ENCODE measurements at places on chromosomes 13 and 19.
A peak's percentile ranks its signal among the peaks of the same experiment; 100 is the strongest.

DNA sequence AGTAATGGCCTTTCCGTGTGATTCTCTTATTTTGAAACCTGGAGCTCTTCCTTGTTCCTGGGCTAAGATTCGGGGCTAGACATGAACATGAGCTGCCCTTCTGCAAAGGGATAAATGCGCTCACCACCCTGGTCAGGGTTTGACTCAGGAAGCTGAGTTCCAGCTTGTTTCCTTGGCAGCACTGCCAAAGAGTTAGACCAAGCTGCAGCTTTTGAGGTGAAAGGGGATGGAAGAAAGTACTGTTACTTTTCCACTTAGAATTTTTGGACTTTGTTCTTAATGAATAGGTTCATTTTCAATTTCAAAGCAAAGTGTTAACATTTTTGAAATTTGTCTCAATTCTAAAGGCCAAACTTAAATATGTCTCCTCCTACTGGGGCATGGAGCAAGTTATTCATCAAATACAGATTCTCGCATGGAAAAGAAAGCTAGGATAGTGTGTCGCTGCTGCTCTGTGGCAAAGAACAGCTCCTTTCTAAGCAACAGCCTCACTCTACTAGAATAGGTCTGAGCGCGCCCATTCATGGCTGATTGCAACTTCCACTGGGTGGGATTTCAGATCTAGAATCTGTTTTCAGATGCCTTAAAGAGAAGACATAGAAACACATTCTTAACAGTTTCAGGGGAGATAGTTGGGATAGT lies 2.2 kb downstream of the RGCC start:
- DNase-seq = peak; percentile 50

- no peak for DNase-seq
Measured at GRCh38 chr19:42206871-42207755, 10.4 kb downstream of the DEDD2 start.

- DNase-seq = no peak
Measured at GRCh38 chr19:10878253-10878652, 6.9 kb downstream of the CARM1 start.

DNA sequence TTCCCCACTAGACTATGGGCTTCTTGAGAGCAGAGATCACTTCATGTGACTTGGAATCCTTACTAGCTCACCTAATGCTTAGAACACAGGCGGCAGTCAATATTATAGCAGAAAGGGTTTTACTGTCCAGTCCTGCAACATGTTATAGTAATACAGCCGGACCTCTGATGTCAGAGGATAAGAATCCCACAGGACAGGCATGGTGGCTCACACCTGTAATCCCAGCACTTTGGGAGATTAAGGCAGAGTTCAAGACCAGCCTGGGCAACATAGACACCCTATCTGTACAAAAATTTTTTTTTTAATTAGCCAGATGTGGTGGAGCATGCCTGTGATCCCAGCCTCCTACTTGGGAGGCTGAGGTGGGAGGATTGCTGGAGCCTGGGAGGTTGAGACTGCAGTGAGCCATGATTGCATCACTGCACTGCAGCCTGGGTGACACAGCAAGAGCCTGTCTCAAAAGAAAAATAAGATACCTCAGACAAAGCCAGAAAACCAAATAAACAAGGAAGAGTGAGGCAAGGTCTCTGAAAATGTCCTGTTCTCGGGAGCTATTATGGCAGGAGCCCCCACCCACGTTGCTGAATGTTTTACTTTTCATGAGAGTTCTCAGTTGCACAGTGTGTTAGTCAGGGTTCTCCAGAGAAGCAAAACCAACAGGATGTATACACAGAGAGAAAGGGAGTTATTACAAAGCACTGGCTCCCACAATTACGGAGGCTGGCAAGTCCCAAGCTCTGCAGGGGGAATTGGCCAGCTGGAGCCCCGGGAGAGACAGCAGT lies 100.8 kb downstream of the UBL3 start:
- DNase-seq = no peak

DNA sequence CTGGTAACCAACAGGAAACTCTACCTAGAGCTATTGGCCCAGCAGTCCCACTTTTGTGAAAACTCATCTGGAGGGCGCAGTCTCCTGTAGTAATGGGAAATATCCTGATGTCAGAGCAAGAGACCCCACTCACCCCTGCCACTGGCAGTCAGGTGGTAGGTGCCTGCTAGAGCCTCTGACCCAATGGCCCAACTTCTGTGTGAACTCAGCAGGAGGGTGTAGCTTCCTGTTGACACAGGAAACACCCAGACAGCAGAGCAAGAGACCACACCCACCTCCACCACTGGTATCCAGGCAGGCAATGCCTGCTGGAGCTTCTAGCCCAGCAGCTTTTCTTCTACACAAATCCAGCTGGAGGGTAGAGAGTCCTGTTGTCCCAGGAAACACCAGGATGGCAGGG lies 1176.8 kb upstream of the PRR20A start:
- no peak for DNase-seq

GRCh38 chr13:113742000-113742441 lies 17.0 kb upstream of the TMEM255B start:
- DNase-seq = no peak

GRCh38 chr19:43872547-43873336 lies 45.6 kb downstream of the ZNF283 start:
- no peak for DNase-seq

DNA sequence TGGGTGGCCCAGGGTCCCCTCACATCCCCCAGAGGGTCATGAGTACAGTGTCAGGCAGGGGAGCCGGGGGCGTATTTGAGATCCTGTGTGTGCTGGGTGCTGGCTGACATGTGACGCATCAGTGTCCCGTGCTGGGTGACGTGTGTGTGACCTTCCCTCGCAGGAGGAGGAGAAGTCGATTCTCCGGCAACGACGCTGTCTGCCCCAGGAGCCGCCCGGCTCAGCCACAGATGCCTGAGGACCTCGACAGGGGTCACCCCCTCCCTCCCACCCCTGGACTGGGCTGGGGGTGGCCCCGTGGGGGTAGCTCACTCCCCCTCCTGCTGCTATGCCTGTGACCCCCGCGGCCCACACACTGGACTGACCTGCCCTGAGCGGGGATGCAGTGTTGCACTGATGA lies 25.8 kb downstream of the PNPLA6 start:
- no peak for DNase-seq

Data from activated CD4-positive, alpha-beta T cell treated with anti-CD3 and anti-CD28 coated beads, Interleukin-2, amount 50 U/mL, for 48 hours (primary cell).